G401 (cell line): ENCODE measurements at places on chromosomes 7 and 10. TPM values are rescaled to one million over a fixed set of nuclear protein-coding genes. Genes with fewer than 3 reads are reported as not detected.
A peak's percentile ranks its signal among the peaks of the same experiment; 100 is the strongest.

The SLC18A2 gene
- not detected in 2 replicates for total RNA-seq

The ADAM8 gene
- 0.68 and 12.7 TPM in 2 replicates for total RNA-seq

The NEURL1 gene
- total RNA-seq: 0.68 and 0.95 TPM in 2 replicates

DNA sequence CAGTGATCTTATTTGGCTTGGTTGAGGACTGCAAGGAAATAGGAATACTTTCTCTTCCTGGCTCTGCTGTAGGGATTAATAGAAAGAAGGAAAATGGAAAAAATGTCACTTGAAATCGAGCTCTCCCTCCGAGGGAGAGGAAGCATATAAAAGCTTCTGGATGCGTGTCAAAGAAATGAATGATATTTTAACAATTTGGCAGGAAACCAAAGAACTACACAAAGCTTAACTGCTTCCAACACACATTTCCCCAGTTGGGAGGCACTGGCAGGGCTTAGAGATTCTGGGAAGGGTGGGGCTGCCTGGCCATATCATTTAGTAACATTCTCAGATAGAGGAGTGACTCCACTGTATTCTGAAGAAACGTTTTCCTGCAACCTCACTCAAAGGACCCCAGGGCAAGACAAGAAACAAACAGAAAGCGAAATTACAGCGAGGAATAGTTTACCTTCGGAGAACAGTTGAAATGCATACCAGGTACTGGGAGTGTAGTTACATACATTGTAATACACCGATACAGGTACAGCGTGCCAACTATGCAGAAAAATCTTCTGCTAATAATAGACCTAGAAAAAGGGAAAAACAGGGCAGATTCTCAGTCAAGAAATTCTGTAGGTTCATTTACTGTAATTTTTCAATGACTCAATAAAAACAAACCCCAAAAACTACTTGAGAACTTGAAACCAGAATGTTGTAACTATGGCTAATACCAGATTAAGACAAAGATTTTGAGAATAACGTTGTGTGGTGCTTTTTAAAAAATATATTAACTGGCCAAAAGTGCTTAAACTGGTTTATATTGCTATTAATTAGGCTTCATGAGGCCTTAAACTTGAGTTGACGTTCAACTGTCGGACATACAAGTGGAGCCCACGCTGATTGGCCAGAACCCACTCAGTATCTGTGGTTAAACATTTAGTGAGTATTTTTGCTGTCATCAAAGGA lies 75.7 kb upstream of the ASAH2 start:
- peak; percentile 18 for DNase-seq

GRCh38 chr7:108528183-108528712 lies 2.3 kb upstream of the PNPLA8 start:
- no peak for DNase-seq

- no peak for DNase-seq
Observed at GRCh38 chr7:65846008-65846570, 26.8 kb upstream of the VKORC1L1 start.

- DNase-seq: no peak
Observed at GRCh38 chr10:46289209-46289810, 2.5 kb downstream of the ANTXRL start.

DNA sequence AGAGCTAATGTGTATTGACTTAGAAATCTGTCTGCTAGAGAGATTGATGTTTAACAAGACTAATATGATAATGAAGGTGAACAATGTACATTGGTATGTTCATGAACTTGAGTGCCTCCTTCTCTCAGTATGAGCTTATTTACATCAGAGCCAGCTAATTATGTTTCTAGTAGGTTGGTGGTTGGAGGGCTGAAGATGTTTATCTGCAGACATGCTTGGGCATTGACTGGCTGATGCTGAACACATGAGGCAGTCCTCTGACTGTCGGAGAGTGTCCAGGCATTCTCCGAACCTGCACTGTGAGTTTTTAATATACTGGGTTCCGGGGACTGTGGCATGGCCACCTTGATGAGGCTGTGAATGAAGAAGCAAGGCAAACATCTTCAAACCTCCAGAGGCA lies 47.5 kb downstream of the BMPER start:
- no peak for DNase-seq

GRCh38 chr7:2800931-2801688 lies 43.0 kb downstream of the GNA12 start:
- DNase-seq: no peak

The FAM171A1 gene
- total RNA-seq: 2.6 TPM in 2 replicates

DNA sequence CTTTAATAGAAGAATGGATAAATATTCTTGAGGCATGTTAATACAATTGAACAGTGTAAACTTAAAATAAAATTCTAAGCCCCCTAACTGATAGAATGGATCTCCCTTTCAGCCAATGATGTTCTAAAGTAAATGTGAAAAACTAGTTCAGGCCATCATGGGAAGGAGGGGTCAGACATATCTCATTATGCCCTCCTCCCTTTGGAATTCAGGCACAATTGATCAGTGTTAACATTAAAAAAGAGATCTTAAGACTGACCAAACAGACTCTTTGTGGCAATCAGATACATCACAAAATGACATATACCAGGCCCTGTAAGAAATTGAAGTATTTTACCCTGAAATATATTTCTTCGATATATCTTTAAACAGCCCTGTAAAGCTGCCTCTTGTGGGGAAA lies 683.0 kb upstream of the LRRTM3 start:
- DNase-seq: no peak

The CCNY gene
- total RNA-seq: 62.9 and 77.4 TPM in 2 replicates

DNA sequence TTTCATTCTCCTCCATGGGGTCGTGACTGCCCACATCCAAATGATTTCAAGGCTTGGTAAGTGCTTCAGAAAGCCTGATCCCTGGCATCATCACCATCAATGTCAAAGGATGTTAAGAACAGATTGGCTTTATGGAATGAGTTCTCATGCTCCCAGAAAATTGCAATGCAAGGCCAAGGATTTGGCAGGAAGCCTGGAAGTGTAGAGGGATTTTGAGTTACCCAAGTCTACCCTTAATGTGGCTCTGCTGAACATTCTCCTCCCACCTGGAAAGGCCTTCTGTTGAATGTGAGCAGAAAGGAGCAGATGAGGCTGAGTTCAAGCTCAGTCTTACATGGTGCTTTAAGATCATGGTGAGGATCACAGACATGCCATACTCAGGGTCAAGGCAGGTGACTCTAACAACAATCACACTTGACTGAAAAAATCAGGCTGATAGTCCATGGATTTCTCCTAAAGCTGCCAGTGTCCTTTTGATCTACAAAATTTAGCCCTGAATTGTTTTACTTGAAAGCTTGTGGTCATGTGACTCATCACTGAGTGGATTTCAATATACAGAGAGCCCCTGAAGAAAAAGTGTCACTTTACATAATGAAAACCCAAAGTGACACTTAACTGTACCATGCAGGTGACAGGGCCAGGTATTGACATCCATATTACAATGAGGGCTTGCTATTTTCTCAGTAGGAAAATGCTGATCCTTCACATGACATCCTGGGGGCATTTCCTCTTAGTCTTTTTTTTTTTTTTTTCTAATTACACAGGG lies 111.1 kb upstream of the PDLIM1 start:
- peak; percentile 45 for DNase-seq

The ACTL6B gene
- total RNA-seq: 0.14 TPM in 1 of 2 replicates, not detected in the other

The ADARB2 gene
- not detected in 2 replicates for total RNA-seq
